Suprapubic skin (tissue), 4 donors: ENCODE measurements at places on chromosomes 12 and 14. TPM values are rescaled to one million over a fixed set of nuclear protein-coding genes. Genes with fewer than 3 reads are reported as not detected.

B3GNT4 gene
- total RNA-seq: 7.5 TPM

KCNK10 gene
- 0.08 TPM for total RNA-seq

IFI27 gene
- 89.8 TPM for total RNA-seq

HNRNPC gene
- total RNA-seq: 411 TPM

CRIP1 gene
- total RNA-seq: 28.6 TPM

KCNC2 gene
- total RNA-seq: 0.21 TPM

BDKRB1 gene
- 5.3 TPM for total RNA-seq

LRP1-AS gene
- not detected for total RNA-seq

POC1B gene
- total RNA-seq: 28.2 TPM

TMPRSS12 gene
- total RNA-seq: 0.34 TPM

NUDT14 gene
- total RNA-seq: 19.7 TPM

DNA sequence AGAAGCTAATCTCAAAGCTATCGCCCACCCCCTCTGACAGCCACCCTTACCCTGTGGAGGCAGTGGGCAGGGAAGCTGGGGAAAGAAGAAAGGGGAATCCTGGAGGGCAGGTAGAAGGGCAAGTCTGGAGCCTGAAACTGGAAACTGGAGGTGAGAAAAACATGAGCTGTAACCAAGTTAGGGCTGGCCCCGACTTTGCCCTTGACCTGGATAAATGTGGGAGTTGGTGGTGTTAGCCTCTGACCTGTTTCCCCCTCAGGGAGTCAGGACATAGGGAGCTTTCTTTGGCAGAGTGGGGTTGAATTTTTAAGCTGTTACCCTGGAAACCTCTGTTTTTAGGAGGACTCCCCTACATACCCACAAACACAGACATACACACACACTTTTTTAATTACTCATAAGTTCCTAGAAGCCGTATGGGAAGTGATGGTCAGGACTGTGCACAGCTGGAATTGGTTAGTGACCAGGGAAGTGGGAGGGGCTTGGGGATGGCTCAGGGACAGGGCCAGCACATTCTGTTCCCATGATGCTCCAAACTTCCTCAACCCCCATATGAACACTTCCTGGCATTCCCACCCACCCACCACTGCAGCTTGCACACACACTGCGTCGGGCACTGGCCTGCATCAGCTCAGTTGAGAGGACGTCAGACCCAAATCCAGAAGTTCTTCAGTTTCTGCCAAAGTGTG is 5.0 kb upstream of the MMP19 start:
- DNase-seq: peak; percentile 97
- H3K27me3 ChIP-seq: no peaks in the 10 kb centered on the region
- H3K4me3 ChIP-seq: no peak overlapping the region
- peak overlapping the region; percentile 97 for H3K27ac ChIP-seq

GRCh38 chr12:98814254-98814653 is 169.2 kb downstream of the APAF1 start:
- H3K27me3 ChIP-seq: no peaks in the 10 kb centered on the region
- no peaks in the 10 kb centered on the region for H3K4me1 ChIP-seq
- H3K4me3 ChIP-seq: no peak overlapping the region
- no peak overlapping the region for H3K27ac ChIP-seq

- no peaks in the 10 kb centered on the region for H3K27me3 ChIP-seq
- DNase-seq: no peak
- peaks cover 3% of the 10 kb centered on the region for H3K4me1 ChIP-seq
- H3K27ac ChIP-seq: no peak overlapping the region
Measured at GRCh38 chr12:25004447-25004846, 55.5 kb upstream of the BCAT1 start.

DNA sequence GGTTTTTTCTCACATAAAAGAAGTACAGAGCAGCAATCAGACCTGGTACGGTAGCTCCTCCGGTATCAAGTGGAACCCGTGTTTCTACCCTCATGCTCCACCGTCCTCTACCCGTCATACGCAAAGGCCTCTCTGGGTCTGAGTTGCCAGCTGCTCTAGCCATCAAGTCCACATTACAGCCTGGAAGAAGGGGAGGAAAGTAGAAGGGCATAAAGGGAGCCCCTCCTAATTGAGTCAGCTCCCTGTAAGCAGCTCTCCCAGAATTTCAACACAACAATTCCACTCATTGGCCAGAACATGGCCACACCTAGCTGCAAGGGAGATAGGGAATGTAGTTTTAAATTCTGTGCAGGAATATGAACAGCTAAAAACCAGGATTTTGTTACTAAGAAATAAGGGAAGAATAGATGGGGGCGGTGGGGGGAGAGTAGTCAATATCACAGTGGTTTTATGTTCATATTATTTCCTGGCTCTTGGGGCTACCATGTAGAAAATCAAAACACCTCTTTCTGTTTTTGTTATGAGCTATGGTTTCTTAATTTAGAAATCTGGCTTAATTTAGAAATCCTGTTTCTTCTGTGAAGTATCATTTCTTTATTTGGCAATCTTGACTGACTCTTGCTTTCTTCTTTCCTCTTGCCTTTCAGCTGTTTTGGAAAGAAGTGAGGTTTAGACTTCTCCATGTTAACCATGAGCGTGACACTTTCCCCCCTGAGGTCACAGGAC is 103.9 kb downstream of the AKAP6 start:
- no peak overlapping the region for H3K27ac ChIP-seq
- no peaks in the 10 kb centered on the region for H3K27me3 ChIP-seq
- H3K4me1 ChIP-seq: no peaks in the 10 kb centered on the region
- no peaks in the 10 kb centered on the region for H3K36me3 ChIP-seq
- no peak overlapping the region for H3K4me3 ChIP-seq
- no peak for DNase-seq

- no peak for DNase-seq
- H3K27ac ChIP-seq: no peak overlapping the region
- H3K4me3 ChIP-seq: no peak overlapping the region
- no peaks in the 10 kb centered on the region for H3K36me3 ChIP-seq
- H3K27me3 ChIP-seq: no peaks in the 10 kb centered on the region
Measured at GRCh38 chr14:25622763-25623162, 572.8 kb upstream of the STXBP6 start.

- peak overlapping the region; percentile 97 for H3K4me3 ChIP-seq
- no peak for DNase-seq
- H3K36me3 ChIP-seq: peaks cover 32% of the 10 kb centered on the region
- no peaks in the 10 kb centered on the region for H3K27me3 ChIP-seq
Measured at GRCh38 chr12:120199025-120199424, 1.9 kb downstream of the RPLP0 start.

GRCh38 chr12:11885261-11886038 is 185.3 kb upstream of the BCL2L14 start:
- no peak overlapping the region for H3K4me3 ChIP-seq
- H3K27me3 ChIP-seq: no peaks in the 10 kb centered on the region
- no peak for DNase-seq
- H3K4me1 ChIP-seq: peaks cover 20% of the 10 kb centered on the region

DNA sequence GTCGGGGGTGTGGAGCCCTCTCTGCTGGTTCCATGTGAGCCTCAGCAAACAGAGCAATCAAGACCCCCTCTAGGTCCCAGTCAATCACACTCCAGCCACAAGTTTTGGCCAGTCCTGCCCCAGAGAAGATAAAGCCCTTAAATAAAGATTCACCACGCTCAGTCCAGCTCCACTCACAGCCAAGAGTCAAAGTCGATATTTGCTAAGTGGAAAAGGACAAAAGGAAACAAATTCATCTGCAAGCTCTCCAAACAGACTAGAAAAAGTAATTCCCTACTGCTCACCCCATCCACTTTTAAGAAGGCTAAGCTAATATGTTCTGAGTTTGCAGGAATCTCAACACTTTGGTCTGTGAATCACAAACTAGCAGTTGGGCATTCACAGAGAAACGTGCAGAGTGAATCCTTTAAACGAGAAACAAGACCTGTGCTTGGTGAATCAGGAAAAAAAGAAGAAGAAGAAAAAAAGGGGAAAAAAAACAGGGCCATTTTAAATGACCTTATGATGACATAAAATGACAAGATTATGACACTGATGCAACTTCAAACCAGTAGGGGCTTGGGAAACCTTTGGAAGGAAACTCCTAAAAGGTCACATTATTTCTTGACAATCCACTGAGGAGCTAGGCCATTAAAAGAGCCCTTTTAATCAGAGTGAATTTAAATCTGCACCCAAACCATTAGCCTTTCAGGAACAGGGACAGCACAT is 41.8 kb upstream of the FOXN3 start:
- H3K4me3 ChIP-seq: no peak overlapping the region
- no peaks in the 10 kb centered on the region for H3K36me3 ChIP-seq
- DNase-seq: no peak
- no peak overlapping the region for H3K27ac ChIP-seq
- no peaks in the 10 kb centered on the region for H3K27me3 ChIP-seq

DNA sequence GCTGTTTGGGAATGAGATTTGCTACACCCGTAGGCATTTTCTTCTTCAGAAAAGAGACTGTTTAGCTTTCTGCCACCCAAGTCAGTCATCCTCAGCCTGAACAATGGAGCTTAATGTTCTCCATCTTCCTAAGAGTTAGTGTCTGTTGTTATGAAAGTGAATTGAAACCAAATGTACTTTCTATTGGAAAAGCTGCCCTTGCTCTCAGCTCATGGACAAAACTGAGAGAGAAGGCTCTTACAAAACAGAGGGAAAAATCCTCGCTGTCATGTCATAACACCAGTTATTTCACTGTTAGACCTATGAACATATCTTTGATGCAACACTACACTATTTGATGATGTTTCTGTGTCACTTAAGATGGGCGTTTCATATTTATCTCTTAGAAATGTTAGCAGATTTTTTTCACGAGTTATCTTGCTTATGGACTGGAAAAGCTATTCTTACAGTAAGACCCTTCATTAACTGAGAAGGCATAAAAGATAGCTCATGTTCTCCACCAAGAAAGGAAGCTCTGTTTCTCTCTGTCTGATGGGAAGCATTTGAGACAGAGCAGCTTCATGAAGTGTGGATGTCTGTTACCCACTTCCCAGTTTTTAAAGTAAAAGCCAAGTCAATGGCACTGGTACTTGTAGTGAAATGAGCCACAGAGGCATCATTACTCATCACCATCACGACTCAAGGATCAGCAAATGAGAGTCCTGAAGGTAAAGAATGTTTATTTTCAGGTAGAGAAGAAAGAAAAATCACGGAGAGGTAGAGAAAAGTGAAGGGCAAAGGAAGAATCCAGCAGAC is 483.9 kb downstream of the ZFP36L1 start:
- H3K36me3 ChIP-seq: no peaks in the 10 kb centered on the region
- DNase-seq: no peak
- H3K4me1 ChIP-seq: peaks cover 31% of the 10 kb centered on the region
- H3K27me3 ChIP-seq: no peaks in the 10 kb centered on the region
- H3K27ac ChIP-seq: peak overlapping the region; percentile 77

DNA sequence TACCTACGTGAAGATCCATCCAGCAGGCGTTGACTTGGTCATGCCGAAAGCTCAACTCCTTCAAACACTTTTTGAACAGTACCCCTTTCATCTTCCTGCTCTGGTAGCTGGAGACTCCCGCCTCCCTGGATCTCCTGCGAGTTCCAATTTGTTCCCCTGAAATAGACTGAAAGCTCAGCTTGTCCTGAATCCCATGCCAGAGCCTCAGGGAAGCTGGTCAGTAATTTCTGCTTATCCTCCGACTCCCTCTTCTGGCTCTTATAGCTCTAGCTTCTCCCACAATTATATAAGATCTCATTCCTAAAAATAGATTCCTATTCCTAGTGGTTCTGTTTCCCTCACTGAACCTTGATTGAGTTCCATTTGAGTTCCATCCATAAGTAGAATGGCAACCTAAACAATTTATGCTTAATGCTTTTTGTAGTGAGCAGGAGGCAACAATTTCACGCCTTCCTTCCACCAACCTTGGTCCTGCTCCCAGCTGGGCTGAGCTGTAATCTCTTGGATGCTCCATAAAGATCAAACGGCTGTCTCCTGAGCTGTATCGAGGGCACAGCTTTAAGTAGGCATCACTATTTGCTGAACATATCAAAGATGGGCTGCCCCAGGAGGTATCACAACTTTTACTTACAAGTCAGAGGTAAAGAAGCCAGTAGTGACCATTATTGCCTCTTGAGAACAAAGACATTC is 8.0 kb upstream of the TMEM132C start:
- peaks cover 22% of the 10 kb centered on the region for H3K27me3 ChIP-seq
- no peak for DNase-seq
- H3K4me1 ChIP-seq: no peaks in the 10 kb centered on the region
- H3K4me3 ChIP-seq: no peak overlapping the region

DNA sequence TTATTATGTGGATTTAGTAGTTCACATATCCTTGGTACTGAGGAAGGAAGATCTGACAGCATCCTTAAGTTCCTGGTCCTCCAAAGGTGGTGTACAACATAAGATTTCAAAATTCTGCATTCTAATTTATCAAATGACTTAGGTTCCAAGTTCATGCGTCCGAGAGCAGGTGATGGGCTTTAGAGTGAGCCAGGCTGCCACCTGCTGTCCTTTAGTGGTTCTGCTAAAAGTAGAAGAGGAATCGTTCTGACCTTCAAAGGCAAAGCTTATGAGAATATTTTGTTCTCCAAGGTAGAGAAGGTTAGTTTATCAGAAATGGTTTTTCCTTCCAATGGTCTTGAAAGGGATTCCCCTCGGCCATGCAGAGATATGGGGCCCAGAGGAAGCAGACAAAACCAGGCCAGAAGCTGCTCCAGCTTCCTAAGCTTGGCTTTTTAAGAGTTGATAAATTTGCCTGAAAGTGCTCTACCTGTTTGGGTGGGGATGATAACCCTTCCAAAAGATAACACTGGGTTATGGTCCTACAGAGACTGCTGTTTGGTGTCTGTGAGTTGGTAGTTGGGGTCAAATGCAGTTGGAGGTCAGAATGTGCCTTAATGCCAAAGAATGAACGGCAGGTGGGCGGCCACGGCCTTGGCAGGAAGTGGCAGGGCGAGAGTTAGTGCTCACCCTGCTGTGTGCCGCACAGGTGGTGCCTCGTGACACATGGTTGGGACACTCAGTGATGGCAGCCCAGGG is 29.1 kb upstream of the LRTM2 start:
- no peak for DNase-seq
- no peak overlapping the region for H3K27ac ChIP-seq
- H3K4me1 ChIP-seq: peaks cover 18% of the 10 kb centered on the region
- H3K36me3 ChIP-seq: peaks cover 11% of the 10 kb centered on the region
- no peaks in the 10 kb centered on the region for H3K27me3 ChIP-seq

DNA sequence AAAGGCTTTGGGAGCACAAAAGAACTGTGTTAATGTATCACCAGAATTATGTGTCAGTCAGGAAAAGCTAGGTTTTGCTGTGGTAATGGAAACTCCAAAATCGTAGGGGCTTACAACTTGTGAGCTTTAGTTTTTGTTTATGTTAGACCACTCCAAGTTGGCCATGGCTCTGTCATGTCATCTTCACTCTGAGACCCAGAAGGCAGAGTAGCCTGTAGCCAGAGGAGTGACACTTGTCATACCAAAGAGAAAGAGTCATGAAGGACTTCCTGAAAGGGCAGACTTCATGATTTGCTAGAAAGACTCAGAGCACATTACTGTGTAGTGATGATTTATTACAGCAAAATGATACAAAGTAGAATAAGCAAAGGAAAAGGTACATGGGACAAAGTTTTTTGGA is 133.6 kb upstream of the SSTR1 start:
- no peak overlapping the region for H3K27ac ChIP-seq
- H3K27me3 ChIP-seq: no peaks in the 10 kb centered on the region
- H3K4me3 ChIP-seq: no peak overlapping the region
- DNase-seq: no peak
- no peaks in the 10 kb centered on the region for H3K36me3 ChIP-seq

- no peak overlapping the region for H3K27ac ChIP-seq
- H3K4me3 ChIP-seq: no peak overlapping the region
- no peaks in the 10 kb centered on the region for H3K27me3 ChIP-seq
- peak; percentile 66 for DNase-seq
- H3K4me1 ChIP-seq: no peaks in the 10 kb centered on the region
Measured at GRCh38 chr12:34291426-34291901, 269.2 kb downstream of the ALG10 start.
